ENCODE measurements at places on chromosomes 2 and 18.
A peak's percentile ranks its signal among the peaks of the same experiment; 100 is the strongest.

DNA sequence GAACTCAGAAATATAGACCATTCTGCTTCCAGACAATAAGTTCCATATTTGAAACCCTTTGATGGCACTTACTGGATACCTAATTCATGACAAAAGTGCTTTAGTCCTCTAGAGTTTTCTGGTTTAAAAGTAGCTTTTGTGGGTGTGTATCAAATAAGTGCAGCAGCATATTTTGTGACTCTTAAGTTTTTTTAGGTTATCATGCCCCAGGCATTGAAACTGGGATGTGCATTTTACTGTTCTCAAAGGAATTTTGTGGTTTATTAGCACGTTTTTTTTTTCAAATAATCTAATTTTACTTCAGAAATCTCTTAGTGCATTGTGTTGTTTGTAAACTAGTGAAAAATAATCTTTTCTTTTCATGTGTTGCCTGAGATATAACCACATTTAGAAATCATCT, 1.5 kb downstream of the XRCC5 start:
- DNase-seq = no peak
- H3K36me3 ChIP-seq = peaks cover 21% of the 10 kb centered on the region
- peak overlapping the region; percentile 99 for H3K27ac ChIP-seq
- no peaks in the 10 kb centered on the region for H3K27me3 ChIP-seq
- peaks cover 30% of the 10 kb centered on the region for H3K4me1 ChIP-seq

- H3K4me1 ChIP-seq = peaks cover 8% of the 10 kb centered on the region
- no peak overlapping the region for H3K4me3 ChIP-seq
- no peak overlapping the region for H3K27ac ChIP-seq
- no peak for DNase-seq
- no peaks in the 10 kb centered on the region for H3K36me3 ChIP-seq
- H3K27me3 ChIP-seq = peaks cover 4% of the 10 kb centered on the region
Observed at GRCh38 chr2:12636837-12637581, 79.7 kb upstream of the TRIB2 start.

DNA sequence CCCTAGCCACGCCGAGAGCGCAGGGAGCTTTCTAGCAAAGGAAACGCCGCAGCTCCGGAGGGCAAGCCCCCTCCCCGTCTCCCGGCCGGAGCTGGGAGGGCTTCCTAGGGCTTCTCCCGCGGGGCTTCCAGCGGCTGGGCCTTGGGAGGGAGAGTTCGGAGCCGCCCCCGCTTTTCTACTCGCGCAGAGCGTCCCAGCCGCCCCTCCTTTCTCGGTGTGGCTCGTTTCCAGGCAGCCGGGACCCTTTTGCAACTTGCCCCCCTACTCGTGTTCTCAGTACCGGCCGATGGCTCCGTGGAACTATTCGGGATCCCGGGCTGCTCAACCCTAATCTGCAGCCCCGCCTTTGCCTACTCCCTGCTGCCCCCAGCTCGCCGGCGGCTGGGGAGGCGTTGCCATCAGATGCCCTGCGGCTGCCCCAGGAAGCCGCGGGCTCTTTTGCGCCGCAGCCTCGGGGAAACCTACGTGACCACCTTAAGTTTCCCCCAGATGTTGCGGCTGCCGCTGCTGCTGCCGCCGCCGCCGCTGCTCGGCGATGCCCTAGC, 1.5 kb upstream of the NR4A2 start:
- DNase-seq = peak; percentile 78
- peak overlapping the region; percentile 93 for H3K4me3 ChIP-seq
- peaks cover 8% of the 10 kb centered on the region for H3K27me3 ChIP-seq
- peaks cover 20% of the 10 kb centered on the region for H3K4me1 ChIP-seq

GRCh38 chr2:151845481-151845880, 17.3 kb upstream of the ARL5A start:
- H3K27me3 ChIP-seq = no peaks in the 10 kb centered on the region
- H3K4me1 ChIP-seq = peaks cover 19% of the 10 kb centered on the region
- H3K36me3 ChIP-seq = no peaks in the 10 kb centered on the region

DNA sequence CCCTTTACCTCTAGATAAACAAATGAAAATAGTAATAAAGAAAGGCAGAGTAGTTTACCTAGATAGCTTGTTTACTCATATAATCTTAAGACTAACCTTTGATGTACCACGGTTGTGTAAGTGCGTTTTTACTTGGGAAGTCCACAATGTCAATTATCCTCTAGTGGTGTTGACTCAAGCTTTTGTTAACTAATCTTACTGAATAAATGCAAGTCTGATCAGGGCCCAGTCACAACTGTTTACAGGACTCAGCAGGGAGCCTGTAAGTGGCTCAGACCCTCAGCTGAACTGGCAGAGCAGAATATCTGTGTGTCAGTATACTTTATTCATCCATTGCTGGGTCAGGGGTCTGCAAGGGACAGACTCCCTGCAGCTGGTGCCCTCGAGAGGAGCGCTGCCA, 98.1 kb upstream of the ACAA2 start:
- no peak overlapping the region for H3K27ac ChIP-seq
- H3K4me1 ChIP-seq = peaks cover 7% of the 10 kb centered on the region
- no peaks in the 10 kb centered on the region for H3K36me3 ChIP-seq
- H3K4me3 ChIP-seq = no peak overlapping the region
- DNase-seq = no peak

DNA sequence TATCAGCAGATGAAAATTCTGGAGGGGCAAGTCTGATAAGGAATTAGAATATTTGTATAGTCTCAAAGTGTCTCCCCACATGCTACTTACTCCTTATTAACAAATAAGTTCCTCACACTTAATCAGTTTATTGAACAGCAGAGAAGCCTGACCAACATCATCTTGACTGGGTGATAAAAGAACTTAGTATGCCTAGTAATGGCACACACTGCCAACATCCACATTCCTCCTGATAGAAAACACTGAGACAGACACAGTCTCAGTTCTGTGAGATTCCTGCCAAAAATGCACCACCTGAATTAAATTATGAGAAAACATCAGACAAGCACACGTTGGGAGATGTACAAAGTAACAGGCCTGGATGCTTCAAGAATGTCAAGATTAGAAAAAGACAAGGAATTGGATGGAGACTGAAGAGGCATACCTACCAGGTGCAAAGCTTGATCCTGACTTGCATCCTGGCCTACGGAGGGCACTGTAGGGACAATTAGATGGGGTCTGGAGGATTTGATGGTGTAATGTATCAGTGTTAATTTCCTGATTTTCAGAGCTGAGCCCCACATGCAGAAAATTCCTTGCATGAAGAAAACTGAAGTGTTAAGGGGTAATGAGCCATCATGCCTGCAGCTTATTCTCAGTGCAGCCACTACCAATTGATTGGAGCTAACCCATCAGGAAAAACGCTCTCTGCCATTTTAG, 200.4 kb upstream of the SH3BP4 start:
- H3K36me3 ChIP-seq = peaks cover 3% of the 10 kb centered on the region
- peaks cover 12% of the 10 kb centered on the region for H3K27me3 ChIP-seq
- H3K27ac ChIP-seq = no peak overlapping the region
- no peak for DNase-seq
- no peaks in the 10 kb centered on the region for H3K4me1 ChIP-seq

DNA sequence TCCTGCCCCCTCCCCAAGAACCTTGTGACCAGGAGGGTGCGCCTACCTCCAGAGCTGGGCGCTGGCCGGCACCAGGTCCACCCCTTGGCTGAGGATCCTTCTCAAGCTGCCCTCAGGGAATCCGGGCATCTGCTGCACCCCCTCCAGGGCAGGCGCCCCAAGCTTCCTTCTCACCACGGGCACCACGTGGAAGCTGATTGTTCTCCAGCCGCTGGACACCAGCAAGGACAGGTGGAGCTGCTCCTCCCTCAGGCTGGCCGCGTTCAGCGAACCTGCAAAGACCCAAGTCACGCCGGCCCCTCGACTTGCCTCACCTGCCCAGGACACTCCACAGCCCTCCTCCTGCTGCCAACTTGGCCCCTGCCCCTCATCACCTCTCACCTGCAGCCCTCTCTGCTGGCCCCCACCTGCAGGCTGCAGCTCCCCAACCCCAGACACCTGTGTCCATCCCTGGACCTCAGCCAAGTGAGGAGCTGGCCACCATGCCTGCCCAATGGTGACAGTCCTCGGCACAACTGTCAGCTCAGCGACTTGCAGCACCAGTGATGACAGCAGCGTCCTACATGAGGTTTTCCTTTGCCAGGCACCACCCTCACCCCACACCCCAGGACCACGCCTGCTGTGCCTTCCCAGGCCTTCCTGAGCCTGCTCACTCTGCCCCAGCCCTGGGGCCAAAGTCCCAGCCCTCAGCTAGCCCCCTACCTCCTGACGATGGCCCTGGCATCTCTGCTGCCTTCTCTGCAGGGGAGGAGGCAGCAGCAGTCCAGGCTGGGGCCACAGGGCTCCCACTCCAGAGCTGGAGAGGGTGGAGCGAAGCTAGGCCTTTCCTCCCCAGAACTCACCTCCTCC, 4.2 kb downstream of the MAB21L4 start:
- no peak overlapping the region for H3K27ac ChIP-seq
- no peaks in the 10 kb centered on the region for H3K36me3 ChIP-seq
- DNase-seq = no peak
- H3K4me3 ChIP-seq = no peak overlapping the region

- no peaks in the 10 kb centered on the region for H3K27me3 ChIP-seq
- no peak overlapping the region for H3K27ac ChIP-seq
- H3K4me1 ChIP-seq = no peaks in the 10 kb centered on the region
Observed at GRCh38 chr2:212494418-212495020, 44.1 kb downstream of the ERBB4 start.

GRCh38 chr18:58256316-58257080, 212.5 kb downstream of the NEDD4L start:
- peaks cover 5% of the 10 kb centered on the region for H3K4me1 ChIP-seq
- no peak for DNase-seq
- H3K27me3 ChIP-seq = no peaks in the 10 kb centered on the region
- H3K4me3 ChIP-seq = no peak overlapping the region

GRCh38 chr18:38368886-38369285, 803.3 kb upstream of the CELF4 start:
- no peak overlapping the region for H3K4me3 ChIP-seq
- H3K36me3 ChIP-seq = peaks cover under 1% of the 10 kb centered on the region
- H3K27ac ChIP-seq = no peak overlapping the region
- no peaks in the 10 kb centered on the region for H3K27me3 ChIP-seq

DNA sequence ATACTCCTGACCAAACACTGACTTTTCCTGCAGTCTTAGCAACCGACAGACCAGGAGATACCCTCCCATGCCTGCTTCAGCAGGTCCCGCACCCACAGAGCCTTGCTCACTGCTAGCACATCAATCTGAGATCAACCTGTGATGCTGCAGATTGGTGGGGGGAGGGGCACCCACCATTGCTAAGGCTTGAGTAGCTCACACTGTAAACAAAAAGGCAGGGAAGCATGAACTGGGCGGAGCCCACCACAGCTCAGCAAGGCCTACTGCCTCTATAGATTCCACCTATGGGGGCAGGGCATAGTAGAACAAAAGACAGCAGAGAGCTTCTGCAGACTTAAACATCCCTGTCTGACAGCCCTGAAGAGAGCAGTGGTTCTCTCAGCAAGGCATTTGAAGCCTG, 109.7 kb downstream of the SP100 start:
- no peak for DNase-seq
- no peak overlapping the region for H3K27ac ChIP-seq
- H3K4me1 ChIP-seq = peaks cover 9% of the 10 kb centered on the region
- peaks cover 24% of the 10 kb centered on the region for H3K36me3 ChIP-seq
- no peaks in the 10 kb centered on the region for H3K27me3 ChIP-seq

DNA sequence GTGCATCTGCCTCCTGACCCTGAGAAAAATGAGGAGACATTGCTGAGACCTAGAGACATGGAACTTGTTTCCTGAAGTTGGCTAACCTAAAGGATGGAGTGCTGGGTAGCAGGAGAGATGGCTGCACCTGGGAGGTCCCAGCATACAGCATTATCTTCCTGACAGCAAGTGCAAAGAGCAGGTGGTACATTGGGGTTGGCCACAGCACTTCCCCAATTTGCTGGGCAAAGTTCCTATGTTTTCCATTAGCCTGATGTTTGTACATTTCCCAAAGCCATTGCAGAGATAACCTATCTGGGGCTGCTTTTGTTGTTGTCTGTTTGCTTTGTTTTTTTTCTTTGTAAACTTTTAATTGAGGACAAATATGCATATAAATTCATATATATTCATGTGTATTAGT, 296.7 kb downstream of the HRH4 start:
- no peak for DNase-seq
- H3K4me3 ChIP-seq = no peak overlapping the region
- H3K27me3 ChIP-seq = peaks cover 4% of the 10 kb centered on the region

GRCh38 chr18:28132084-28132483, 44.8 kb downstream of the CDH2 start:
- H3K36me3 ChIP-seq = no peaks in the 10 kb centered on the region
- H3K4me1 ChIP-seq = no peaks in the 10 kb centered on the region
- H3K27me3 ChIP-seq = no peaks in the 10 kb centered on the region
- no peak overlapping the region for H3K27ac ChIP-seq

- no peaks in the 10 kb centered on the region for H3K4me1 ChIP-seq
- H3K27ac ChIP-seq = no peak overlapping the region
- no peaks in the 10 kb centered on the region for H3K27me3 ChIP-seq
- H3K36me3 ChIP-seq = peaks cover 12% of the 10 kb centered on the region
- DNase-seq = no peak
Observed at GRCh38 chr2:215358312-215358845, 46.5 kb downstream of the ATIC start.

DNA sequence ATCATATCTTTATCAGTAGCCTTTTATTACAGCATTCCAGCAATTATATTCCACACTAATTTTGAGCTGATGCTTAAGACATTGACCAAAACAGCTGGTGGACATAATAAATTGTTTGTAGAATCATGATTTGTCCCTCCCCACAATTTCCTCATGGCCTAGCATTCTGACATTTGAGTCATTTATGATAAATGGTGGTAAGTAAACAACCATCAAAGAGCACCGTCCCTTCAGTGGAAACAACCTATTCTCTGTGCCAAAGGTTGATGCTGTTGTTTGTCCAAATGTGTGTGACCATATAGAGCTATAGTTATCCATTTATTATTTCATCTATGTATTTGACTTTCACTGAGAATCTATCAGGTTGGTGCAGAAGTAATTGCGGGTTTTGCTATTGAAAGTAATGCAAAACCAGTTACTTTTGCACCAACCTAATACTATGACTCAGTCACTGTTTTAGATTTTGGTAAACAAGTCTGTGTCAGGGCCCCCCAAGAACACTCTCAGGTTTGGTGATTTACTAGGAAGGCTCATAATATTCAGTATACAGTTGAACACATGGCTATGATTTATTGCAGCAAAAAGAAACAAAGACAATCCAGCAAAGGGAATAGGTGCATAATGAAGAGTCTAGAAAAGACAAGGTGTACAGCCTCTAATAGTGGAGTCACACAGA, 608.7 kb upstream of the REG3G start:
- H3K27me3 ChIP-seq = no peaks in the 10 kb centered on the region
- no peak for DNase-seq
- no peaks in the 10 kb centered on the region for H3K4me1 ChIP-seq
- no peak overlapping the region for H3K27ac ChIP-seq

DNA sequence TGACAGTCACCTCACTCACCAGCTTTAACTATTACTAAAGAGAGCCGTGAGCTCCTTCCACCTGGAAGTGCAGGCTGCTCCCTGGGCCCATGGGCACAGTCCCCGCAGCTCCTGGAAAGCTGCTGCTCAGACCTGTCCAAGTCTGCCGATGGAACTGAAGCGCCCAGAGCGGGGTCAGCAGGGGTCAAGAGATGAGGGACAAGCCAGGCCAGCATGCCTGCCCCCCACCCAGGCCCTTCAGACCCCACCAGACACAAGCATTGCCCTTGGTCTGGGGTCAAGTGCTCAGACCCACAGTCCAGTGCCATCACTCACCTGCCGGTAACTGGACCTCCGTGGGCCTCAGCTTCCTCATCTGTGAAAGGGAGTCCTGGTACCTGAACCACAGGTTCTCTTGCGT, 59.9 kb downstream of the BIN1 start:
- no peaks in the 10 kb centered on the region for H3K27me3 ChIP-seq
- H3K4me3 ChIP-seq = no peak overlapping the region
- H3K27ac ChIP-seq = no peak overlapping the region
- no peak for DNase-seq
- peaks cover 2% of the 10 kb centered on the region for H3K4me1 ChIP-seq

- no peak overlapping the region for H3K4me3 ChIP-seq
- peaks cover 39% of the 10 kb centered on the region for H3K4me1 ChIP-seq
- no peak overlapping the region for H3K27ac ChIP-seq
- DNase-seq = no peak
- no peaks in the 10 kb centered on the region for H3K36me3 ChIP-seq
Observed at GRCh38 chr2:12506846-12507245, 209.9 kb upstream of the TRIB2 start.

All from memory B cell (primary cell).